ENCODE measurements at places on chromosomes 12 and 14.

- DNase-seq = no peak
Observed at GRCh38 chr12:28620281-28620680, 430.0 kb downstream of the CCDC91 start.

GRCh38 chr14:80787876-80788275, 153.7 kb downstream of the CEP128 start:
- DNase-seq = no peak

DNA sequence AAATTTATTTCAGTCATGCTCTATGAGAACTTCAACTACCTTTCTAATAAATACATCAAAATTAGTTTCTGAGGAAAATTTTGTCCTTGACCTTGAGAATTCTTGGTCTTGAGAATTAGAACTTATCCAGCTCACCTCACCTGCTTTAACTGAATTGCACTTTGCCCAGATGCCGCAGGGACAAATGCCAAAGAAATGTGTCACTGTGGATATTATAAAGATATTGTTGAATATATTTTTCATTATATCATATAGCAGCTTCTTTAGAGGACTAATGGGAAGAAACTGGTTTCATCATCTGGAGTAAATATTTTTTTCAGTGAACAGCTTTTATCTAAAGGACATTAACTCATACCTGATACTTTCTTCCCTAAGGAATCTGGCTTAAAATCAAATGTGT, 54.1 kb downstream of the LRP6 start:
- no peak for DNase-seq

GRCh38 chr12:89439941-89440340, 84.7 kb downstream of the GALNT4 start:
- no peak for DNase-seq

GRCh38 chr12:40959041-40959440, 229.1 kb upstream of the PDZRN4 start:
- DNase-seq = no peak

DNA sequence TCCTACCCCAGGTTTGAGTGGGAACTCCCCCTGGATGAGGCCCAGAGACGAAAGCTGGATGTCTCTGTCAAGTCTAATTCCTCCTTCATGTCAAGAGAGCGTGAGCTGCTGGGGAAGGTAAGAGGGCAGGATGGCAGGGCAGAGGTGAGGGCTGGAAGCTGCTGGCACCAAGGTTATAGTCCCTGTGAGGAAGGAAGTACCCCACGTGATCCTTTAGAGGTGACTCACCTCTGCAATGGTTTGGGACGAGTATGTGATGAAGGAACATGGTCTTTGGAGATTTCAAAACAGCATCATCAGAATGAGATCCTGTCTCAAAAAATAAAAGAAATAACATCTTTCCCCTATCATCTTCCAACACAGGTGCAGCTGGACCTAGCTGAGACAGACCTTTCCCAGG, 9.2 kb upstream of the MYL6B start:
- DNase-seq = no peak

All from stimulated activated CD8-positive, alpha-beta memory T cell treated with anti-CD3 and anti-CD28 coated beads, Interleukin-2, amount 100 ng/mL, for 48 hours (primary cell).